Fibroblast of skin of right quadriceps (primary cell): ENCODE measurements at places on chromosomes 7 and 10.

GRCh38 chr10:15745751-15746150 lies 26.0 kb upstream of the ITGA8 start:
- DNase-seq: peak; percentile 81

DNA sequence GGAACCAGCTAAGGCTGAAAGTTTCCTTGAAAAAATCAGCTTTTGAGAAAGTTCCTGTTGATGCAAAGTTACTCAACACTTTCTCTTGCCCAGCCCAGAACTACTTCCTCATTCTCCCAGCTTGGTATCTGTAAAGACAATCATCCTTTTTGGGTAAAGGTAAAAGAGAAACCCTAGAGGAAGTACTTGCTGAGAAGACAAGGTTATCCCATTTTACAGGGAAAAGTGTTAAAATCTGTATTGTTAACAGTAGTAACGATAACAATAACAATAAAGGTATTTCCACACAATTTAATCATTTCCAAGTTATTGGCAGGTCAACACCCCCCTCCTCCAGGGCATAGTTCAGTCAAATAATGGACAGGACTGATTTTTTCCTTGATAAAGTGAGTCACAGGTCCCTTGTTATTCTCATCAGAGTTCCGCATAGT lies 2.4 kb downstream of the ALOX5 start:
- DNase-seq: no peak

DNA sequence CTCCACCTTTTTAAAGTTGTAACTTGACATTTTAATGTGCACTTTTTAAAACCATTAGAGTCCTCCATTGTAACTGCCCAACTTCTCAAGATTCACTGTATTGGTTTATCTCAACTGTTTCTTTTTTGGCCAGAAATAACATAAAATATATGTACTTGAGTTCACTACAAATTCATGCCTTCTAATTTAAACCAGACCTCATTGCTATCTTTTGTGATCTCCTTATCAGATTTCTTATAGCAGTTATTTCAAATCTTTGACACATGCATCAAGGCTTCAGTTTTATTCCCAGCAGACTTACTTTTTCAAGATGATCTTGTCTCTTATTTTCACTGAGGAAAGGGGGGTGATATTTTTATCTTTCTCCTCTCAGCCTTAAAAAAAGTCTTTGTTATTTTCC lies 154.3 kb downstream of the PHF14 start:
- peak; percentile 20 for DNase-seq

- DNase-seq: no peak
These were observed 239.3 kb downstream of the THSD7A start for GRCh38 chr7:11592699-11593098.

GRCh38 chr10:122323941-122324675 lies 50.4 kb upstream of the PLEKHA1 start:
- peak; percentile 15 for DNase-seq

DNA sequence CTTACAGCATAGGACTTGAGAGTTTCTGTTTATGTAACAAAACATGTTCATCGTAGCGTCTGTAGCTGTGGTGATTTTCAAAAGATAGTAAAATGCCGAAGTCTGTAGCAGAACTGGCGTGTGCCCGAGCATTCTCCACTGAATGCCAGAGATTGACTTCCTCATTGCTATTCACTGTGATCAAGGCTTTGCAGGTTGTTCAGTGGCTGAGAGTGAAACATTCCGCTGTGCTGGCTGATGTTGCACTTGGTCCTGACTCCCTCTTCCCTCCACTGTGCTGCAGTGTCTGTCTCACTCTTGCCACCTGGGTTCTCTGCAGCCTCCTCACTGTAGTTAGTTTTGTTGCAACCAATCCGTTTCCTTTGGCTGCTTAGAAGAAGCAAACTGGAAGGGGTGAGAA lies 37.6 kb downstream of the FHIP2A start:
- no peak for DNase-seq

- DNase-seq: no peak
These were observed 70.2 kb downstream of the TAX1BP1 start for GRCh38 chr7:27810186-27810585.

GRCh38 chr10:62788861-62789467 lies 15.6 kb upstream of the ADO start:
- DNase-seq: peak; percentile 31

DNA sequence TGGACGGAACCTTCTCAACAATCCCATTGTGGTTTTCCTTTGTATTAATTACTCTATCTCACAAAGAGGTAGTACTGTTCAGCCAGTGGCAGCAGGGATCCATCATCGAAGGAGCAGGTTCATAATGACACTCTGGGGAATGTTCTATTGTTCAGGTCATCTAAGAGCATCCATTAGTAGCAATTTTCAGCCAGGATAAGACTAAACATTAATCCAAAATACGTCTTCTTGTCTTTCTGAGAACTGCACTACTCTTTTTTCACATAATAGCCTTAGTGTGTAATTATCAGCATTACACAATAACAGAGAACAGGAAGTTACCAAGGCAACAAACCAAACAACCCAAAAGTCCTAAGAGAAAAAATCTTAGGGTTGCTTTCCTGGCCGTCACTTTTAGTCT lies 259.5 kb upstream of the VWC2 start:
- DNase-seq: no peak

DNA sequence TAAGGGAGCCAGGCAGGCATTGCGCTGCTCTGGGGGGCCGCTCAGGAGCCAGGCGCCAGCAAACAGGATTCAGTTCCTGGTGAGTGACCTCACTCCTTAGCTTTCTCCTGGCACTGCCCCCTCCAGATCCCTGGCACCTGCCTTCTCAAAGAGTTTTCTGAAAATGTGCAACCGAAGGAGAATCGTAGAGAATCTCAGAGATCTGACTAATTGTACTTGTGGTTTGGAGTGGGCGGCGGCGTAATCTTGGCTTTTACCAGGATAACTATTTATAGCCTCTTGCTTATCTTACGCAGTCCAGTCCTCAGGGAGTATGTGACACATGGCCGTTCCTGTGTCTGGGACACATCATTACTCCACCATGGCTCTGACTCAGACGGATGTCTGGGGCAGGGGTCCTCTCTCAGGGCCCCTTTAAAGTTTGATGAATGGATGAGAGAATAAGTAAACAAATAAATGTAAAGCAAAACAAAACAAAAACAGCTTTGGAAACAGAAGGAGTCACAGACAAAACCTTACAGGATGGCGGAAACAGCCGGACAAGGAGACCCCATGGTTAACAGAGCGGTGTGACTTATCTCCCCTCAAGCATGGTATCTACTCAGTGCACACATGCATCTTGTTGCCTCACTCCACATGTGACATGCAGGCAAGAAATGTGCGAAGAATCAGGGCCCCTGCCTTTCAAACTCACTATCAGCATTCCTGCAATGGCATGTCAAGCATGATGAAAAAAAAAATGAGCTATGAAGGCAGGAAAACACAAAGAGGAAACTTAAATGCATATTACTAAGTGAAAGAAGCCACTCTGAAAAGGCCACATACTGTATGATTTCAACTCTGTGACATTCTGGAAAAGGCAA lies 99.7 kb downstream of the TNS3 start:
- peak; percentile 94 for DNase-seq

GRCh38 chr10:8835453-8836167 lies 781.1 kb downstream of the GATA3 start:
- DNase-seq: no peak

- no peak for DNase-seq
These were observed 10.9 kb upstream of the BHLHA15 start for GRCh38 chr7:98200364-98200763.

DNA sequence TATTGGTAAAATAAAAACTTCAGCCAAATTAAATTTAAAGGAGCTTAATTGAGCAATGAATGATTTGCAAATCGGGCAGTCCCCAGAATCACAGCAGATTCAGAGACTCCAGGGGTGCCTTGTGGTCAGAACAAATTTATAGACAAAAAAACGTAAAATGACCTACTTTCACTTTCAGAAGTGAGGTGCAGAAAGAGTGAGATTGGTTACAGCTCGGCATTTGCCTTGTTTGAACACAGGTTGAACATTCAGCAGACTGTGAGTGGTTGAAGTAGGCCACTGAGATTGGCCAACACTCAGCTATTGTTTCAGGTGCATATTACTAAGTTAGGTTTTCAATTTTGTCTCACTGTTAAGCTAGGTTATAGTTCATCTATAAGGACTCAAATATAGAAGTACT lies 153.4 kb downstream of the BICC1 start:
- DNase-seq: no peak

DNA sequence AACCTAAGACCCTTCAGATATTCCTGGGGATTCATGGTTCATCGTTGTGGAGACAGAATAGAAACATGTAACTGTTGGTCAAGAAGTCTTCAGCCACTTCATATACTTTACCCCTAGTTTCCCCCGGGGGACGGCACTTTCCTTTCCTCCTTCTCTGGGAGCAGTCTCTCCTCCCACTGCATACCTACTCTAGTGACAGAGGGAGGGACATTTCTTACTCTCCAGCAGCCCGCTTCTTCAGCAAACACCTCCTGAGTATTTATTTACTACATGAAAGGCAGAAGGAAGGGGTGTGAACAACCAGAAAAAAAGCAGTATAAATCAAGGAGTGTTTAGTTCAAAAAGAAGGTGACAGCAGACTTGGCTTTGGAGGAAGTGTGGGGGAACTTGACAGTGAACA lies 69.0 kb downstream of the LHFPL3 start:
- no peak for DNase-seq

GRCh38 chr7:76049295-76049694 lies 1.4 kb downstream of the MDH2 start:
- DNase-seq: no peak

DNA sequence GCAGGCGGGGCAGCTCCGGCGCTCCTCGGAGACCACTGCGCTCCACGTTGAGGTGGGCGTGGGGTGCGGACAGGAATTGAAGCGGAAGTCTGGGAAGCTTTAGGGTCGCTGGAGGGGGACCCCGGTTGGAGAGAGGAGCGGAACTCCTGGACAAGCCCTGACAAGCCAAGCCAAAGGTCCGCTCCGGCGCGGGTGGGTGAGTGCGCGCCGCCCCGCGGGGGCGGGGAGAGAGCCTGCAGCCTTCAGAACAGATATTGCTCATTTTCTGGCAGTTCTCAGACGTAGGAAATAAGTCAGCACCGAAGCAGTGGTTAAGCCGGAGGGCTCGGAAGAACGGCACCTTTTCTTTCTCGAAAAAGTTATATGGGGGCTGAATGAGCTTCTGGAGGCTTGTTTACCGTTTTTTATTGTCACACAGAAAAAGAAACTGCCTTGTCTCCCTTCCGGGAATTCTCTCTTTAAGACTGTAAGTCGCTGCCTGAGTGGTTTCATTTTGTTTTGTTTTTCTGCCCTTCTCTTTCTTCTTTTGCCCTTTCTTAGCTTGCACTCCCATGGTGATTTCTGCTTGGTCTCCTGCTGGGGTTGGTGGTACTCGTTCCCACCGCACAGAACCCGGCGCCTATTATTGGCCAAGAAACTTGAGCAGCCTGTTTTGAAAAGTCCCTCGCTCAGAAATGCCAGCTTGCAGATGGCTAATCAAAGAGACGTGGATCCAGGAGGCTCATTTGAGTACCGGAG lies 732 bp downstream of the FAS start:
- DNase-seq: peak; percentile 70

DNA sequence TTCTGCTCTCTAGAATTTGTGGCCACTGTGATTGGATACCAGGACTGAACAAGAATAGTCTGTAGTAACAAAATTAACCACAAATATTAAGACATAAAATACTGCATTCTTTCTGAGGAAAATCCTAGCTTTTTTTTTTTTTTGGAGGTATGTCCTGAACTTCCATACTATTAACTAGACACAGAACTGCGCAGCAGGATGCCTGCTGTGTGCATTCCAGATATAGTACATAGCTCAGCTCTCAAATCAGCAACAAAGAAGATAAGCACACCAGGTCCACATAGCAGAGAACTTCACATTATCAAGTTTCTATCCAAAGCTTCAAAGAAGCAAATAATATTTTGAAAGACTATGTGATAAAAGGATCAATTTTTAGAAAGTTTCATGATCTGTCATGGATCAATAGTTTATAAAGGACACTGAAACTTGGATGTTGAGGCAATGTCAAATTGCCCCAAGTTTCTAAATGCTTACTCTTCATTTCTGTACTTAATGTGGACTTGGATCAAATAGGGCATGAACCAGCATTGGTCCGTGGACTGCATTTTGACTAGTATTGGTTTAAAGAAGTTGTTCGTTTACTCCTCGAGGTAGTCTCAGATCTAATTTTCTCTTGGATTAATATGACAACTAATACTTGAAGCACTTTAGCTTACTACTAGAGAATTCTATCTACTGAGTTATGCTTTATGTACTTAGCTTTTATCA lies 15.4 kb downstream of the NAMPT start:
- DNase-seq: peak; percentile 27

GRCh38 chr10:76645341-76645740 lies 992.3 kb downstream of the KCNMA1 start:
- DNase-seq: no peak

DNA sequence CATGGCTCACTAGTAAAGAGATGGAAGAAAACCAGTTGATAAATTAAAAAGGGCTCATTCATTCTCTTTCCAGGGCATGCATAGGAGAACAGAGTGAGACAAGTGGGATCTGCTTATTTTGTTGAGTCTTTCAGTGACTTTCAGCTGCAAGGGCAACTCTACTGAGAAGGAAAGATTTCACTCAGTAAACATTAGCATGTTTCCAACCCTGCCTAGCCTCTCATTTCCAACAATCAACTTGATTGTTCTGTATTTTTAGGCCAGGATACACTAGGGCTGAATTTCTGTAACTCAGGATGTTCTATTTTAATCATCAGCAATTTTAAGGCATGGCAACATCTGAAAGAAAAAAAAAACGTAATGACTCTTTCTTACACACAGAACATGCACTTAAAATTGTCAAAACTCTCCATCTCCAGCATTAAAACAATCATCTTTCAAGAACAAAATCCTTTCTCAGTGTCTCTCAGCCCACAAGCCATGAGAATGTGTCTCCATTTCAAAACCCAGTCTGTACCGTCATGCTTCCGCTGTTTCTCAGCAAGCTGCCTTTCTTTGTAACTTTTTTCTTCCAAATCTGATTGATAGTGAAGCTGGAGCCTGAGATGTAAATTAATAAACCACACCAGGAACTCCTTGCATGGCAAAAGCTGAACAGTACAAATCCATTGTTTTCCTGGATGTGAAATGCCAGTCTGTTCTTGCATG lies 147.2 kb upstream of the KLF14 start:
- no peak for DNase-seq

DNA sequence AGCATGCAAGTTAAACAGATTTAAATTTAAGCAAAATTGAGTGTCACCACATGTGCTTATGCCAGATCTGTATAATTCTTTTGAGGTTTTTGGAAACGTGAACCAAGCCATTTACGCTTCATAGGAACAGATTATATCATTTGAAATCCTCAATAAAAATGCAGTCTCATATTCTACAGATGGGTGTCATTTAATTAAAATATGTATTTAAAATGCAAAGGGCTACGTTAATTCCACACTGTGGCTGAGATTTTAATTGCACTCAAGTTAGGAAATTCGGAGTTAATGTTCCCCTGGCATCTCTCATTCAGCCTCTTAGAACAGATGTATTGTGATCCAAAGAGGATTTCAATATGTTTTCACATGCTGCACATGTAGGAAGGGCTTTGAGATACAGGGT lies 164.5 kb upstream of the LRGUK start:
- DNase-seq: no peak

DNA sequence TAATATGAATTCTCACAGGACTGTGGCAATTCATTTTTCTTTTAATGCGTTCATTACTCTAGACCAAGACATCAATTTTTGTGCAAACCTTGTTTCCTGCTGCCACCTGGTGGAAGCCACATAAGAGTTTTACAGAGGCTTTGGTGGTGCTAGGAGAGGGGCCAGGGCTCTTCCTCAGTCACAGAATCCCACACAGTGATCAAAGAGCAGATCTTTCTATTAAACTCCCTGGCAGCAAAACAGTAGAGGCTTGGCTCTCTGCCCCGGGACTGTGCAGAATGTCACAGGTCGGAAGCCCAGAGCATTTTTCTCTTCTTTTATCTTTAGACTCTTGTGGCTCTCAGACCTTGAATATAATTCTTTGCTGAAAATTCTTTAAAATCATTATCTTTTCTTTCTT lies 506.4 kb upstream of the C7orf33 start:
- DNase-seq: peak; percentile 68
